ENCODE measurements at places on chromosomes 2 and 18.
A peak's percentile ranks its signal among the peaks of the same experiment; 100 is the strongest.

DNA sequence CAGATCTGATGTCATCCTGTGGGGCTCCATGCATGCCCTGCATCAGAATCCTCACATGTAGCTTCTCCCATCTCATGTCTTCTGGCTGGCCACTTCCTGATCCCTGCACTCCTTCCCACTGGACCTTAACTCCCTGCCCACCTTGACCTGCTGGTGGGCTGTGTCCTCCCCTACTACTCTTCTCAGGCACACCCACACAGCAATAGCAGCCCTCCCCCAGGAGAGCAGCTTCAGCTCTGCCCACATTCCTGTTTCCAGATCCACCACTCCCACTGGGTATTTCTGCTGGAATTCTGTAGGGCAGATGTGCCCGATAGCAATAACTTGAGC is 137.0 kb upstream of the HS6ST1 start:
- DNase-seq = no peak

GRCh38 chr18:13254971-13255927 is 36.7 kb downstream of the LDLRAD4 start:
- DNase-seq = no peak

DNA sequence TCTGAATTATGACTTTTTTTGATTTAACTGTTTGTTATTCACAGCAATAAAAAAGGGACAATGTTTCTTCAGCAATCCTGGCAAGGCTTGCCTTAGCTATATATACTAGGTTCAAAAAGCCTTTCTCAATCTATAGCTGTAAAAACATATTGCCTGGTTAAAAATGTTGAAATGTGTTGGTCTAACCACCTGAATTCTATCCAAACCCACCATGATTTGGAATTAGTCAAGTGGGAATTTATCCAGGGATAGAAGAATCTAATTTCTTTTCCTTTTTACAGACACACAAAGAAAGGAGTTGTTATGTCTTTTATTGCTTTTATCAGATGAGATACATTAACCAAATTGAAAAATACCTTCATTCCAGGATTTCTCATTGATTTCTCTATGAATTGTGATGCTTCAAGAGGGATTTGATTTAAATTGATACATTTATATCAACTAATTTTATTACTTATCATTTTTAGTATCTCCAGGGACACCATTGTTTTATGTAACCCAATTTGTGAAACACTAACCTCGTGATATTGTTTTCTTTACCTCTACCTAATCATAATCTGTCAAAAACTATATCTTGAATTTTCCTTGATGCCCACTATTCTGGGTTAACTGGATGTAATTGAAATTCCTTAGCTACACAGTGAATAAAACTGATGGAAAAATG is 88.1 kb downstream of the LRP1B start:
- DNase-seq = no peak

GRCh38 chr2:104929663-104930062 is 75.7 kb downstream of the POU3F3 start:
- DNase-seq = no peak

DNA sequence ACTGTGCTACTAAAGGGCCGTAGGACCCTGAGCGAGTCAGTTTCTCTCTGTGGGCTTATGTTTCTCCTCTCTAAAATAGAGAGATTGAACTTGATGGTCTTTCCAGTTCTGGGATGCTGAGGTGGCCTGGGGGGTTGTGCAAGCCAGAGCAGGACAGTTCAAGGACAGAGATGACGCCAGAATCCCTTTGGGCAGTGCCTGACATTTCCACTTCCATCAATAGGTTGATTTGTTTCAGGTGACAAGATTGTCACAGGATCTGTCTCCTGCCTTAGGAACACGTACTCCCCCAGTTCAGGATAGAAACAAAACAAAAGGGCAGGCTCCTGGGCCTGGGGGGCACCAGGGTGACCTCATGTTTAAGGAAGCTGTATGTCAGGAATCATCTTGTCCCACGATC is 82.0 kb downstream of the XDH start:
- no peak for DNase-seq

GRCh38 chr2:165015052-165015642 is 59.8 kb upstream of the SLC38A11 start:
- peak; percentile 72 for DNase-seq

GRCh38 chr18:61929881-61930640 is 37.3 kb upstream of the RNF152 start:
- no peak for DNase-seq

DNA sequence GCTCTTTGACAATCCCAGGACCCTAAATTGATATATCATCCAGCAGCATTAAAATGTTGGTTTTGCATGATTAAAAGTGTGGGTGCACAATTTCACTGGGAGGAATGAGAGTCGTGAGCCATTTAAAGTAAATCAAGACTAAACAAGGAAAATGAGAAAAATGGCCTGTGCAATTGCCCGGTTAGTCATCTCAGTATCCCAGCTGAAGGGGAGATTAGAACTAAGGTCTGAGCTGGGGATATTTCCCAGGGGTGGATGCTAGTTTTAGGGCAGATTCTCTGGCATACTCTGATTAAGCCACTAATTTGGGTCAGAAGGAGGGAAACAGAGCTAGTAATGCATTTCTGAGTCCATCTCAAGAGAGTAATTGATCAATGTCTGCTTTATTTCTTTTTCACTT is 177.2 kb downstream of the EN1 start:
- DNase-seq = no peak

DNA sequence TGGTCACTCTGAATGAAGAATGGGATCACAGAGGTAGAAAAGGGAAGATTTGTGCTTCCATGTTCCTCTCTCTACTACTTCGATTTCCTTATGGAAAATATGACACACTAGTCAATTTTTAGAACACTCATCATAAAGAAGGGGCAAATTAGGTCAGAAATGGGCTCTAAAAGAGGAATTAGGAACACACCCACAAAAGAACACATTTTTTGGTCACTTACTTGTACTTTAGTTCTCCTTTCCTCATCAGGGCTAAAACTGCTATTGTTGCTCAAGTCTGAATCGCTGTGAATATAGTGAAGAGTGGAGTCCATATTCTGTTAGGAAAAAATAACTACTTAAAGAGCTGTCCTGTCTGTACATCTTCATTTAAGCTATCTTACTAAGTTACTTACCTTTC is 52.6 kb downstream of the PPP4R1 start:
- DNase-seq = no peak

DNA sequence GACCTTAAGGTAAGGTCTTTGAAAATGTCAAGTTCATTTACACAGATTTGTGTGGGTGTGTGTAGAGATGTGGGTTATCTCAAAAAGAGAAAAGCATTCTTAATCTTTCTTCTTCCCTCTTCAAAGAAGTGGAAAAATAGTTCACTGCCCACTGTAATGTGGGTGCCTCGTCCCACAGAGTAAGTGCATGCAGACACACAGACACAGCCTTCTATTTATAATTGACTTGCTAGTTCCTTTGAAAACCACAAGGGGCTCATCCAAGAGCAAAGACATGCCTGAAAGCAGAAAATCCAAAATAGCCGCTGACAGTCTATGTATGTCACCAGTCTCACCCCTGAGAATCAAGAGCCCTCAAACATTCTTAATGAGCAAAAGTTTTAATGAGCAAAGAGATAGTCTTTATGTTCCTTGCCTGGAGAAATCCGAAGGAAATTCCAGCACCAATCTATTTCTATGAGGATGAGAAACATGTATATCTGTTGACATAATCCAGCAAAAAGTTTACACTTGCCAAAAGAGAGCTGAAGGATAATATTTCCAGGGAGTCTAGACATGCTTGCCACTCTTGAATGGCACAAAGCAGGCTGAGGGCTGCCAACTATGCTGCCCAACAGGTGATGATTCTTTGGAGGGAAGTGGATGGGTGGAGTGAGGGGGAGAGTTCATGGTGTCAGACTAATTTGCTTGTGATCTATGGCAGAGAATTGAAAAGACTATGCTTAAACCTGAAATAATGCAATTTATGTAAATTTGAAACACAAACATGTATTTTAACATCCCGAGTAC is 93.9 kb downstream of the ACVR1 start:
- no peak for DNase-seq

DNA sequence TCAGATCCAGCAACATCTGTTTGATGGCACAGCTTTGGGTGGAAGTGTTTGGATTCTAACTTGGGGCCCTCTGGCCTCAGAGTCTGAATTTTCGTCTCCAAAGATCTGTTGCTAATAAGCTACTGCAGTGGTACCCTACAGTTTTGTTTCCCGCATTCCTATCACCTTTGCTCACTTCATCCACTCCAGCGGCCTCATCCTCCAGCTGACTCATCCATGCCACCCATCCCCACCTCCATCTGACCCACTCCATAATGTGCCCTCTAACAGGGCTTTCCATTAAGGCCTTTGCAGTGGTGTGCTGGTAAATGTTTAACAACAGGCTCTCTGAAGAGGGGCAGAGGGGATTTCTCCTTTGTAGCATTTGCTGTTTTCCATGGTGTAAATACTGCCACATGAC is 225.5 kb downstream of the TGIF1 start:
- no peak for DNase-seq

DNA sequence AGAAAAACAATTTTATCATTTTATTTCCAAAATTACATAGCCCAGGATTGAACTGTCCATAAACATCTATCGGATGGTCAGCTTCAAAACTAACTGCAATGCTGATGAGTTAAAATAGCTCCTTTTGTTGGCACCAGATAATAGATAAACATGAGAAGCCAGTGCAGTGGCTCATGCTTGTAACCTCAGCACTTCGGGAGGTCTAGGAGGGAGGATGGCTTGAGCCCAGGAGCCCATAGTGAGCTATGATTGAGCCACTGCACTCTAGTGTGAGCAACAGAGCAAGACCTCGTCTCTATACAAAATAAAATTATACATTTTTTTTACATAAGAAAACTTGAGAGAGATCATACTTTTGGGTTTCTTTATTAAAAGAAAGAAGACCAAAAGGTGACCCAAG is 34.6 kb upstream of the IMPA2 start:
- no peak for DNase-seq
